NCI-H1436 treated with DMSO at 0.1 percent for 48 hours (cell line): ENCODE measurements at places on chromosomes 3 and 15.

DNA sequence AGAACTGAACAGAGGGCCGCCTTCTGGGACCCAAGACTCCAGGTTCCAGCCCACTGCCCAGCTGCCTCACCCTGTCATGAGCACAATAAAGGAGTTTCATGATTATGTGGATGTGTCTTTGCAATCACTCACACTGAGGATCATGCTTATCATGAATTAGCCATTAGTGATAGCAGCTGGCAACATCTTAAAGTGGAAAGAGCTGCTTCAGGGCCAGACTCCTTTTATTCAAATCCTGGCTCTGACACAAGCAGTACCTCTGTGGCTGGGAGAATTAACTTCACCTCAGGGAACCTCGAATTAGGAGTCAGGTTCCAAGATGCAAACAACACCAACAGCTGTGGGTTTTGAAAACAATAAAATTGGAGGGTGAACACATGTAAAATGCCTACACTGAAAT is 6.6 kb upstream of the SCAP start:
- DNase-seq: no peak

GRCh38 chr3:102756706-102757105 is 321.9 kb downstream of the ZPLD1 start:
- DNase-seq: no peak

DNA sequence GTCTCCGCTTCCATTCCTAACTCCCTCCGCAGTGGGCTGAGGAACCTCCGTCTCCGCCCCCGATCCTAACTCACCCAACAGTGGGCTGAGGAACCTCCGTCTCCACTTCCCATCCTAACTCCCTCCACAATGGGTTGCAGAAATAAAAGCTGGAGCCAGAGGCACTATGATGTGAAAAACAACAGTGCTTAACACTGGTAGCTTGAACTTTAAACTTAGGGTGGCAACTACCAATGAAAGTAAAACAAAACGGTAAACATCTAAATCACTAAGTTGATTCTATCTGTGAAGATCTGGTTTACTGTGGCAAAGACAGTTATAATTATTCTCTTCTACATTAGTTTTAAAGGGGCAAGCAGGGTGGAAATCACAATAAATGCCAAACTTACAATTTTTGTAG is 25.9 kb upstream of the GP5 start:
- DNase-seq: no peak

GRCh38 chr15:75151214-75152128 is 50.2 kb upstream of the C15orf39 start:
- no peak for DNase-seq

DNA sequence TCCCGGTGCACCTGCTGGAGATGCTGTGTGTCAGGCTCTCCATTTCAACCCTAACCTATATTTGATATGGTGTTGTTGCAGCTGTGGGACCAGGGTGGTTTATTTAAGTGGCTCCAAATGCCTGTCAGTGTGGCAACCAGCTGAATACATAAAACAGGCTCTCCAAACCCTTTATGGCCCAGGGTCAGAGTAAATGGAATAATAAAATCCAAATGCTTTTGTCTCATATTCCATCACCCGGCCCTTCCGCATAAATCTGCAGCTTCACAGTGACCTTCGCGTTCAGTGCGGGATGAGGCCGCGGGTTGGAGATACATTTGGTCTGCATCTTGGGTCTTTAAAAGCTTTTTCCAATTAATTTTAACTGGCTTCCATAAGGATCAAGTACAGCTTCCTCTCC is 382.1 kb upstream of the NR2F2 start:
- no peak for DNase-seq

- no peak for DNase-seq
These were observed 889.7 kb downstream of the IGSF11 start for GRCh38 chr3:118144919-118145318.

DNA sequence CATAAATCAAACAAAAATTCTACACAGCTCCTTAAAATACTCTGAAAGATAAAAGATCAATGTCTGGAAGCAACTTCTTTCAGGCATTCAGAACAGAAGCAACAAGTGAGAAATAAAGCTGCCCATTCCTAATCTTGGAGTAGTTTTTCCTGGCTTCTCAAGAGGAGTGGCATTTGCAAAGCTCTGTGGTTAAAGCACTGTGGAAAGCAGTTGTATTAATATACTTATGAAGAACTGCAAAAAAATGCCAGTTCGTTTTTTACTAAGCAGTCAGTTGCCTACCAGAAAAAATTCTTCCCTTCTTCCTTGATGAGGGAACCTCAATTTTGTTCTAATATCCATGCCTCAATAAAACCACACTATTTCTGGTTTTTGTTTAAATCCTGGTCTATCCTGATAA is 197.8 kb downstream of the TNIK start:
- no peak for DNase-seq

DNA sequence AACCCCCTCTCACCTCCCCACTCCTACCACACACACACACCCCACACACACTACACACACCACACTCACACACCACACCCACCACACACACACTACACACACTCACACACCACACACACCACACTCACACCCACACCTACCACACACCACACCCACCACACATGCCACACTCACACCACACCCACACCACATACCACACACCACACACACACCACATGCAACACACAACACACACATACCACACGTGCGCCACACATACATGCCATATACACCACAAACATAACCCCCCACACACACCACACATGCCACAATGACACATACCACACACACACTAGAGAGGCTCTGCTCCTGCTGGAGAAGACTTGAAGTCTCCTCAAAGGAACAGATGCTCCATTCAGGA is 5.9 kb upstream of the ITPKA start:
- DNase-seq: no peak

DNA sequence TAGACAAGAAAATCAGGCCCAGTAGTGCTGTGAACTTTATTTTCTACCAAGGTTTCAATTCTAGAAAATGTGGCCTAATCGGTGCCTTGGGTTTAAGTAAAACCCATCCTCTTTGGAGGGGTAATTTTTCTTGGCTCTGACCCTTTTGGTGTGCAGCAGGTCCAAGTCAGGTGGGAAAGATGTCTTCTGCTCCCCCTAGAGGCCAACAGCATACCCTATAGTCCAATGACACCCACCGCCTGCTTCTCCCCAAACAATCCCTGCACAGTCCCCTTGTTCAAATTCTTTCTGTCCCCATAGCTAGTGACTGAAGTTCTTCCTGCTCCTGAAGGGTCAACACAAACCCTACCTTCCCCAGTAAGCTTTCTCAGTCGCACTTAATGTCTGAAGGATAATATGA is 261.8 kb upstream of the GOLGA6L4 start:
- no peak for DNase-seq

- no peak for DNase-seq
These were observed 144.9 kb upstream of the MRPS22 start for GRCh38 chr3:139198929-139199328.

DNA sequence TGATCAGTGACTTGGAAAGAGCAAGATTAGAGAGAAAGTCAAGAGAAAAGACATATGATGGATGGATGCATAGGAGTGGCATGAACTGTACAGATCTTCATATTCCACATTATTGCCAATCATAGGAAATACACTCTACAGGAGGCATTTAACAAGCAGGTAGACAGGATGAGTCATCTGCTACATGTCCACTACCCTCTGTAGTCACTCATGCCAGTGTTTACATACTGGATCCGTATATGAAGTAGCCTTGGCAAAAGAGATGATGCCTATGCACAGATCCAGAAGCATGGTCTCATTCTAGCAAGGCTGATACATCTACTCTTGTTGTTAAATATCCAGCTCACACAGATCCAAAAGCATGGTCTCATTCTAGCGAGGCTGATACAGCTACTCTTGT is 632.1 kb downstream of the ROBO2 start:
- no peak for DNase-seq

- DNase-seq: no peak
These were observed 31.5 kb downstream of the PARP15 start for GRCh38 chr3:122608916-122609315.

DNA sequence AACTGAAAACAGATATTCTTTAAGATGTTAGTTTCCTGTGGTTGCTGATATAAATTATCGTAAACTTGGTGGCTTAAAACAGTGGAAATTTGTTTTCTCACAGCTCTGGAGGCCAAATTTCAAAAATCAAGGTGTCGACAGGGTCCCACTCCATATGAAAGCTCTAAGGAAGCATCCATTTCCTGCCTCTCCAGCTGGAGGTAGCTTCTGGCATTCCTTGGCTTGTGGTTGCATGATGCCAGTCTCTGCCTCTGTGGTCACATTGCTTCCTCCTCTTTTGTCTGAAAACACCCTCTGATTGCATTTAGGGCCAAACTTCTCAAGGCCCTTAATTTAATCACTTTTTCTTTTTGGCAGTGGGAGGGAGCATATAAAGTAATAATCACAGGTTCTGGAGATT is 96.8 kb downstream of the PPM1L start:
- DNase-seq: no peak

GRCh38 chr3:65483480-65483879 is 555.2 kb downstream of the MAGI1 start:
- DNase-seq: no peak

DNA sequence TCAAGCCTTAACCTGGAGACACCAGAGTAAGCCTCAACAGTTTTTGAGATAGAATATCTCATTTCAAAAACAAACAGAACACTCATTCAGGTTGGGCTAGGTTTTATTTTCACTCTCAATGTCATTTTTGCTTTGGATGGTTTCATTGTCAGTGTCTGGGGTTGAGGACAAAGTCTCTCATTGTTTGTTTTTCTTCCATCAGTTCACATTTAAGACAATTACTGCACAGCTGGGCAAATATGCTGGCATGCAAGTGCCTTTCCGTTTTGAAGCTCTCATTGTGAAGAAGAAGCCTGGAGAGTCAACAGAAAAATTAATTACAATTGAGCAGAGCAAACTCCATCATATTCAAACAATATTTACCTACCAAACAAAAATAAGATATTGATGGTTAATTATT is 1050.0 kb downstream of the TBL1XR1 start:
- peak; percentile 97 for DNase-seq

DNA sequence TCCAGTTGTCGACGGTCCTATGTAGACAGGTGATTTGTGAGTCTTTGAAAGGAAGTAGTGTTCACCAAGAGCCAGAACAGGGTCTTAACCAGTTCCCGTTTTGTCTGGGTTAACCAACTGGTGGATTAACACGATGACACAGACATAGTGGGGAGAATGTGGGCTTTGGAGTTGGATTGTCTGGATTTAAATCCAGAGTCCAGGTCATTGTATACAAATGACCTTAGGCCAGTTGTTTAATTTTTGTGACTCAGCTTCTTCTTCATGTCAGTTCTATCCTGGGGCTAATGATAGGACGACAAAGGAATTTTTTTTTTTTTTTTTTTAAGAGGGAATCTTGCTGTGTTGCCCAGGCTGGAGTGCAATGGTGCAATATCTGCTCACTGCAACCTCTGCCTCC is 126.7 kb downstream of the LPP start:
- no peak for DNase-seq

- no peak for DNase-seq
These were observed 602.5 kb upstream of the DPPA4 start for GRCh38 chr3:109939817-109940216.

- no peak for DNase-seq
These were observed 16.0 kb upstream of the MYO1E start for GRCh38 chr15:59388670-59389069.

DNA sequence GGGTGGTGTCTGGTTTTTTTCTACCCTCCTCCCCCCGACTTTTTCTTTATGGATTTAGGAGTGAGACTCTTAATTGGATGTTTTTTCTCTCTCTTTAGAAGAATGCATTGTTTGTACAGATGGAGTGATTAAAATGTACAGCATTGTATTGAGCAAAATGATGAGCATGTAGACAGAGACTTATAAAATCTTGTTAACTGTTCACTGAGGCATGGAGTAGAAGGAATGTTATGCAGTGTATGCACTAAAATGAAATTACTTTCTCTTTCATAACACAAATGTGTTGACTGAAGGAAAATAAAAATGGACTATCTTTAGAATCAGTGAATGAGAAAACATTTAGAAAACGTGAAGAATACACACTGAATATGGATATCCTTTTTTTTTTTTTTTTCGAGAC is 39.8 kb downstream of the ZFAND6 start:
- no peak for DNase-seq

- DNase-seq: no peak
These were observed 1014.7 kb upstream of the CFAP20DC start for GRCh38 chr3:60064210-60065178.

DNA sequence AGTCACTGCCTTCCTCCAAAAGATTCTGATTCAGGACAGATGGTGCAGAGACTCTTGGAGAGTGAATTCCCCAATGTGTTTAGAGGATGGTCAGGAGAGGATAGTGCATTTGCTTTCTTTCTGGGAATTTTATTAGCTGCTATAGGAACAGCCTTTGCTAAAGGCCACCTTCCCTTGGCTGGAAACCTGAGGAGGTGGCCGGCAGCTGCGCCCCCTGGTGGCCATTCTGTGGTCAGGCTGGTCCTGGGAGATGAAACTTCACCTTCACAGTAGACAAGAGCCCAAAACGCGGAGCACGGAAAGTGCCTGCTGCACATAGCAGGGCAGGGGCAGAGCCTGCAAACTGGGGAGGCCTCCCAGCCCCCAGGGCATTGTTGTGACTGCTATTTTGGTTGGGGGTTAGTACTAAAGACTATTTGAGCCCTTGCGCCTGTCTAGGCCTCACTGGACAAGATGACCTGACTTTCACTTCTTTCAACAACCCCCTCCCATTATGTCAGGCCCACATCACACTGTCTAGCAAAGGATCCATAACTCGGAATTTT is 34.3 kb downstream of the SEC22C start:
- DNase-seq: no peak

DNA sequence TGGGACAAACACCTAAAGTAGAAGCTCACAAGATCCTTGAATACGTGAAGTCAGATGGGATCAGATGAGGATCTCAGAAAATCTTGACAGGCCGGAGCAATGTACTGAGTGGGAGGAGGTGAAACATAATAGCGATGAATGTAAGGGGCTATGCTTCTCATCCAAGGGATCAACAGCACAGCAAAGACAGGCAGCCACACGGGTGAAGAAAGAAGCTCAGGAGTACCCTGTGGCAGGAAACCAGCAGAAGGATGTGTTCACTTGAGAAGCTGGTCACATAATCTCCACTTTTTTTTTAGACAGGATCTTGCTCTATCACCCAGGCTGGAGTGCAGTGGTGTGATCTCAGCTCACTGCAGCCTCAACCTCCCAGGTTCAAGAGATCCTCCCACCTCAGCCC is 92.4 kb downstream of the MEGF11 start:
- DNase-seq: no peak

GRCh38 chr3:69205385-69205784 is 83.0 kb upstream of the LMOD3 start:
- no peak for DNase-seq

- DNase-seq: no peak
These were observed 85.3 kb upstream of the RORA start for GRCh38 chr15:61314427-61314826.

DNA sequence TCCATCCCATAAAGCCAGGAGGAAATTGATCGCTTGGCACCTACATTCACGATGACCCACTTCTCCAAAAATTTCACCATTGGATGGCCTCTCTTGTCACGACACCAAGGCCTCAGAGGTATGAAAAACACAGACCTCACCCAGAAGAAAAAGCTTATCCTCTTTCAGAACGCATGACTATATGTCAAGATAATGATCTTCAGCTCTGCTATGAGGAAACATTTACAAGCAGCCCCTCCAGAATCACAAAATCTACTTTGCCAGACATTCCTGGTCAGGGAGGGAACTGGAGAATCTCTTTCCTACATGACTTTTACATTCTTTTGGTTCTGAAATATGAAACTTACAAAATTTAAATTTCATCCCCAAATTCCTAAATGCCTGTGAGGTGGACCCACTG is 122.7 kb downstream of the WNT5A start:
- no peak for DNase-seq

GRCh38 chr3:22141769-22142168 is 390.8 kb upstream of the ZNF385D start:
- no peak for DNase-seq

GRCh38 chr3:56802378-56802745 is 613 bp upstream of the ARHGEF3 start:
- no peak for DNase-seq
